Cortex of kidney (tissue), 1 donor: ENCODE measurements at places on chromosomes 6 and 20.

DNA sequence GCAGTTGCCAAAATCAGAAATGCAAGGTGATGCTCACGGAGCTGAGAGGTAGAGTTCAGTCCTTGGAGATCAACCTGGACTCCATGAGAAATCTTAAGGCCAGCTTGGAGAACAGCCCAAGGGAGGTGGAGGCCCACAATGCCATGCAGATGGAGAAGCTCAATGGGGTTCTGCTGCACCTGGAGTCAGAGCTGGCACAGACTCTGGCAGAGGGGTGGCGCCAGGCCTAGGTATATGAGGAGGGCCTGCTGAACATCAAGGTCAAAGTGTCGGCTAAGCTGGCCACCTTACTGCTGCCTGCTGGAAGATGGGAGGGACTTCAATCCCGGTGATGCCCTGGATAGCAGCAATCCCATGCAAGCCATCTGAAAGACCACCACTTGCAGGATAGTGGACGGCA, 23.9 kb upstream of the FUT9 start:
- no peak for DNase-seq

DNA sequence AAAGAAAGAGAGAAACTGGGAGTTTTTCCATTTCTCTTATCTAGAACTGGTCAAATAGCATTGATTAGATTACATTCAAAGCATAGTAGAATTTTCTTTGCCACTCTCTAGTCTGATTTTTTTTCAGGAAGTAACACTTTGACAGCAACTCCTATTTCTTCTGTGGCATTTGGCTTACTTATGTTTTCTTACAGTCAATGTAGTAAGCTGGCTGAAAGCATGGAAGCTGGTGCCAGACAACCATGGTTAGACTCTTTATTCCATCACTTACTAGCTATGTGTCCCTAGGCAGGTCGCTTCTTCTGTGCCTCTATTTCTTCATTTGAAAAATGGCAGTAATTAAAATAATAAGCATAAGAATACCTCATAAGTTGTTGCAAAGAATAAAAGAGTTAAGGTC, 54.2 kb upstream of the OPRM1 start:
- no peak for DNase-seq

DNA sequence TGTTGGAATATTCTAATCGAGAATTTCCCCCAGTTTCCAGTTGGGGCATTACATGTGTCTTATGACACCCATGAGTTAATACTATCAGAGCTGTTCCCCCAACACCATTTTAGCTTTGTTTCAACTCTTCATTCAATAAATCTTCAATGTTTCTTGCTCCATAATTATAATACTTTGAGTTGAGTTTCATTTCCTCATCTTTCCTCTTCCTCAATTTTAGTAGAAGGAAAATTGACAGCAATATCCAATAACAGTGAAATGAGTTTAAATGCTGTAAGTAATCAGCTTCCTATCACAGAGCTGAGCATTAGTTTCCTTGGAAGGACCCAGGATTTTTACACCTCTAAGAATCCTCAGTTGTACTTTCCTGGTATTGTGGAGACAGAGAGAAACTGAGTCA, 1.0 kb upstream of the STMND1 start:
- no peak for DNase-seq

DNA sequence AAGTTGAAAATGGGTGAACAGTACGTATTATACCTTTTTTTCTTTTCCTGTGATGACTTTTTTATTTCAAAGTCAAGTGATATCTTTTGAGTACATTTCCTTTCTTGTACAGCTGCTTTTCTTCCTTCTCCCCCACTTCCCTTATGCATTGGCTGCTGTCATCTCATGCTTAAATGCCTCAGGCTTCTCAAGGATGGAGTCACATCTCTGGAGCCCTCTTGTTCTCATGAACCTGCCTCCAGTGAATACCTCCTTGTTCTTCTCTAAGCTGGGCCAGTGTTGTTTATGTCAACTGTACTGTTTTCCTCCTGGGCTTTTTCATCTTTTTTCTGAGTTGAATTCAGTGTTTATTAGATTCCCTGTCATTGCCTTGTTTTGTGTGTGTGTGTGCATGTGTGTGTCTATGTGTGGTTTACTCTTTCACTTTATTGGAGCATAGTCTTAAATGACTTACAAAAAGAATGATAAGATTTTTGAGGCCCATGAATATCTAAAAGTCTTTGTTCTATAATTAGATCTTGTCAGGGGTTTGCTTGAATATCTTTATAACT, 23.6 kb downstream of the STXBP5 start:
- DNase-seq = no peak

GRCh38 chr6:131281471-131282270, 146.4 kb downstream of the AKAP7 start:
- DNase-seq = no peak
